ENCODE measurements at places on chromosomes 5 and 9.

- DNase-seq: no peak
Observed at GRCh38 chr9:108191065-108191464, 664.7 kb downstream of the ACTL7B start.

DNA sequence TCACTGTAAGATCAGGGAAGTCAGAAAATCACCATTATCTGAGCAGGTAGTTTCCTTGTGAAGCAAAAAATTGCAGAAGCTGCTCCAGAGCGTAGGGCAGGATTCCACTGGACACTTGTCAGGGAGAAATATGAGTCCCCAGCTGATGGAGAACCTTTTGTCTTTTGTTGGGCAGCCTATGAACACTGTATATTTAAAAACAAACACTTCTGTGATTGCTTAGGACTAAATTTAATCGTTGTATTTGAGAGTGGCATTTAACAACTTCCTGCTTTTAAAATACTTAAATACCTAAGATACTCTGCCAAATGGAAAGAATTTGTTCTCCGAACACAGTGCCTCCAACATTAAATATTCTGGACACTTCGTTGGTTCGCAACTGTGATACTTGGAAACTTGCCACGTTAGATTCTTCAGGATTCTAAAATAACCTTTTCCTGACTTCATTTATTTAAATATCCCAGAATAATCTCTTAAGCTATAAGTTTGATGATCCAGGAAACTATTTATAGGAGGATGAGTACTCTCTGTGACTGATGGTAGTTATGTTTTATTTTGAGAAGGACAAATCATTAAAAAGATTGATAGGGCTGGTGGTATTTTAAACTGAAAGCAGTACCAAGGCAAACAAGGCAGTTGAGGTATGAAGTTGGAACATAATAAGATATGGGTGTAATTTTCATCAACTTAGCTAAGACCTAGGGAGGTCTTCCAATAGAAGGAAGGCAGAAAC, 2.7 kb upstream of the HSPA4 start:
- no peak for DNase-seq

DNA sequence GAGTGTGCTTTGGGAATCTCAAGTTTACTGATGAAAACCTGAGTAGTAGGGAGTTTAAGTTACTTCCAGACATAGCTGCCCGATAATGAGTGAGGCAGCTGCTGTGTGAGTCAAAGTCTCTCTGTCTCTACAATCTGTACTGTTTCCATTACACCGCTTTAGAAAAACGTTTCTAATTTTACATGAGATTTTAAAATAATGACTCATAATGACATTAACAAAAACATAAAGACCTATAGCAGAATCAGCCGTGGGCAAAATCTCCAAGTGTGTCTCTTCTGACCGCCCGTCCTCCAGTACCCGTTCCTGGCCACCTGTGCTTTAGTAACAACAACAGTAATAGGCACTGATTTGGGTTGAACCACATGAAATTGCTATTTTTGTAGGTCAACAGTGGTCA, 69.6 kb upstream of the PRRC1 start:
- DNase-seq: no peak

- no peak for DNase-seq
Observed at GRCh38 chr9:35035851-35036701, 36.3 kb downstream of the VCP start.

- DNase-seq: no peak
Observed at GRCh38 chr5:172339264-172340180, 56.0 kb upstream of the UBTD2 start.

GRCh38 chr9:37144762-37145161, 24.4 kb downstream of the ZCCHC7 start:
- DNase-seq: no peak

- DNase-seq: no peak
Observed at GRCh38 chr9:26058111-26058895, 380.1 kb upstream of the TUSC1 start.

DNA sequence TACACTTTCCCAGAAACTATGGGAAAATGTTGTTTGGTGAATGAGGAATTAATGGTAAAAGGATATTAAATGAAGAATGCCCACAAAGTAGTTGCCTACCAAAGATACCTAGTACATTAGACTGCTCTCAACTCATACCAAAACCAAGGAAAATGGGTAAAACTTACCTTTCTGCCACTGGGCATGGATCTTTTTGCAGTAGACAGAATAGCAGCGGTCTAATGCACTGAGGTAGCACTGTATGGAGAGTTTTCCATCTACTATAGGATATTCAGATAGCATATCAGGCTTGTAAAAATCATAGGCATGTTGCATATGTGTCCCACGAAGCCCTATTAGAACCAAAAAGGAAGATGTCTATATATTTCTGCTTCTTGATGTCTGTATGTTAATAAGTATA, 16.4 kb downstream of the HMGCS1 start:
- DNase-seq: no peak

GRCh38 chr5:141479776-141480175, 4.0 kb downstream of the PCDHGC3 start:
- no peak for DNase-seq

- no peak for DNase-seq
Observed at GRCh38 chr5:94245608-94246007, 372.8 kb downstream of the KIAA0825 start.

- no peak for DNase-seq
Observed at GRCh38 chr5:1815881-1816292, 14.7 kb downstream of the NDUFS6 start.

DNA sequence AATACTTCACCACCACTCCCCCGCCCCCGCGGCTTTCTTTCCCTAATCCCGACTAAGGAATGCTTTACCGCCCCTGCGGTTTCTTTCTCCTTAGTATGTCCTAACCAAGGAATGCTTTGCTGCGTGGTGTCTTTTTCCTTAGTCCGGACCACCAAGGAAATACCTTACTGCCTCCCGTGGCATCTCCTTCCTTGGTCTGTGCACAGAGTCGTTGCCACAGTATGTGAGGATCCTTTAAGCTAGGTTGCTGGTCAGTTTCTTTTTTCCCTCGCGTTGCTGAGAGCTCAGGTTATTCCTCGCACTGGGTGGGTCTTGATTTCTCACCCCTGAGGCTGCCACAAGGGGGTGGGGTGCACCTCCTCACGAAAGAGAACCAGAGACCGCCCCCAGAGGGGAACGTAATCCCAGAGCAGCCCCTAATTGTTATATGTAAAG, 309.4 kb downstream of the NR3C1 start:
- DNase-seq: no peak

DNA sequence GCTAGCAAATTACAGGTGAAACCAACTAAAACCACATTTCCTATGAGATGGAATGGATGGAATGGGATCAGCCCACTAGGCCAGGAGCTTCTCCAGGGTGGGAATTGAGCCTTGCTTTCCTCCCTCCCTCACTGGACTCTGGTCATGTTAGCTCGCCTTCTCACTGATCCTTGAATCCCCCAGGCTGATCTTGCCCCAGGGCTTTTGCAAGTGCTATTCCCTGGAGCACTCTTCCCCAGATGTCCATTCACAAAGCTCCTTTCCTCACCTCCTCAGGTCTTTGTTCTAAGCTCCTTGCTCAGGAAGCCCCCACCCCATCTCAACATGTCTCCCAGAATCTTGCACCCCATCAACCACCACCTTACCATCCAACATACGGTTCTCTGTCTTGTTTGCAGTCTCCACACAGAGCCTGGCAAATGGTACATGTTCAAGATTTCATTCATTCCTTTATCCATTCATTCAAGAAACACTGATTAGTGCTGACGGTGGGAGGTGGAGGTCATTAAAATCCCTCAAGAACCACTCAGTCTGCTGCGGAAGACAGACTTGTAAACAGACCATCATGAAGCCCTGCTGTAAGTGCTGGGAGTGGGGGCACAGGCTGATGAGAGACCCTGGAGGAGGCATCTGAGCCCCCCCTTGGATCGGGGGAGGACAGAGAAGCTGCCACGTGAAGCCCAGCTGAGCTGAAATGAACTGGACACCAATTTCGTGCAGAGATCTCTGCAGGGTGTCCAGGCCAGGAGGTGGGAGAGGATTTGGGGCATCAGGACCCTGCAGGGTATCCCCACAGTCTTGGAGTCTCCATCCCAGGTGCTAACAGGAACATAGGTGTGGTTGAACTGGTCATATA, 141.7 kb downstream of the BARX1 start:
- peak; percentile 74 for DNase-seq

DNA sequence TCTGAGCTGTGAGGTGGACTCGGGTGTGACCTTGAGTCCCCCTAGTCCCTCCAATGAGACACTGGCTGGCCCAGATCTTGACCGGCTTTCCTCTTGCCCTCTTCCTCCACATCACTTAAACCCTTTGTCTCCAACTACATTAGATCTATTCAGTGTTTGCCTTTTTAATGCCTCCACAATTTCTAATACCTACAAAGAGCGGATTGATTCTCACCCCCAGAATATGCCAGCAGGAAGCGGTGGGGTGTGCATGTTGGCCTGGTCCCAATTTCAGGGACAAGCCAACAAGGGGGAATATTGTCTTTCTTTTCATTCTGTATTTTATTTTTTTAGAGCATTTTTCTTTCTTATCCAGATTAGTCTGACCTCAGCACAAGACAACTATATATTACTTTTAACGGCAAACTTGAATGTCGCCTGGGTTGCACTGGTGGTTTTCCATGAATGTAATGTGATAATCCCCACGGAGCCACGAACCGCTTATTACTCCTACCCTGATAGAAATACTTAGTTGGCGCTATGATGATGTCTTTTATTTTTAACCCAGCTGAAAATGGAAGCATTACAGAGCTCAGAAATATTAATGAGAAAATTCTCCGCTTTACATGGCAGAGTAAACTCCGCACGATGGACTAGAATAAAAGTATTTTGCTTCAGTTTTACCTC, 68.5 kb upstream of the MYO10 start:
- no peak for DNase-seq

Data from NCI-H1105 treated with DMSO at 0.1 percent for 48 hours (cell line).